ENCODE measurements at places on chromosomes 16 and 17.

DNA sequence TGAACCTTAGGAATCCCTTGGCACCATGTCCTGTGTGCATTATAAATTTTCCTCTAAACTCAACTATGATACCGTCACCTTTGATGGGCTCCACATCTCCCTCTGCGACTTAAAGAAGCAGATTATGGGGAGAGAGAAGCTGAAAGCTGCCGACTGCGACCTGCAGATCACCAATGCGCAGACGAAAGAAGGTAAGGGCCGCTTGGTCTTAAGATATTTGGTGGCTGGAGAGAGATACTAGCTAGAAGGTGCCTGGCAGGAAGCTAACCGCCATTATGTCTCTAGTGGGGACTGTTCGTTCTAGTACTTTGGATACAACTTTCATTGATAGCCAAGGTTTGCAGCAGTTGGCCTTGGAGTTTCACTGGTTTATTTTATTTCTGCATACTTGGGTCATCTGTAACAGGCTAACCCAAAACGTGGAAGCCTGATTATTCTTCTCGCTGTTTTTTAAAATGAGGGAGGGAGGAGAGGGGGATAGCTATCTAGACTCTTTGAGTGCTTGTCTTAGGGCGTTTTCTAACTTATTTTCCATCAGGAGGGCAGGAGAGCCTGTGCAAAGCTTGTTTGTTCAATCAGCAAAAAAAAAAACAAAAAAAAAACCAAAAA lies 1.3 kb downstream of the RBBP6 start:
- H3K4me3 ChIP-seq = peak overlapping the region; percentile 99
- no peaks in the 10 kb centered on the region for H3K36me3 ChIP-seq
- peaks cover 56% of the 10 kb centered on the region for H3K4me1 ChIP-seq
- H3K27ac ChIP-seq = peak overlapping the region; percentile 98

GRCh38 chr16:86383488-86384262 lies 126.7 kb upstream of the FOXF1 start:
- peaks cover 57% of the 10 kb centered on the region for H3K27me3 ChIP-seq
- no peak overlapping the region for H3K4me3 ChIP-seq
- DNase-seq = no peak
- H3K36me3 ChIP-seq = no peaks in the 10 kb centered on the region

GRCh38 chr16:86158688-86159360 lies 259.9 kb downstream of the IRF8 start:
- H3K4me3 ChIP-seq = no peak overlapping the region
- H3K4me1 ChIP-seq = peaks cover 12% of the 10 kb centered on the region
- H3K36me3 ChIP-seq = peaks cover 6% of the 10 kb centered on the region

- no peak overlapping the region for H3K4me3 ChIP-seq
- H3K27ac ChIP-seq = no peak overlapping the region
- no peak for DNase-seq
- H3K36me3 ChIP-seq = no peaks in the 10 kb centered on the region
- H3K4me1 ChIP-seq = no peaks in the 10 kb centered on the region
Measured at GRCh38 chr17:33096161-33096560, 104.5 kb downstream of the SPACA3 start.

DNA sequence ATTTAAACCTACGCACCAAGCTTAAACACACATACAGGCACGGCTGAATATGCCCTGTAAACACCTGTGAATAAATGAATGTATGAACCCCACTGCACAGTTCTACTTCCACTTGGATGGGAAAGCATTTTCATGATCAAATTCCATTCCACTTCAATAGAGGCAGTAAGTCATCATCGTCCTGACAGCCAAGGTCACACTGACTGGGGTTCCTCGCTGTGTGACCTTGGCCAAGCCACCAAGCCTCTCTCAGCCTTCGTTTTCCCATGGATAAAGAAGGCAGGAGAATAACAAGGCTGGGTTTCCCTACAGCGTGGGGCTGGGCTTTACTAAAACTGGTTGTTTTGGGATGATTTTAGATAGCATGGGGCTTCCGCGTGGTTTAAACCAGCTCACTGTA lies 82.8 kb downstream of the TBC1D16 start:
- DNase-seq = no peak
- peaks cover 37% of the 10 kb centered on the region for H3K4me1 ChIP-seq
- H3K4me3 ChIP-seq = no peak overlapping the region
- no peaks in the 10 kb centered on the region for H3K27me3 ChIP-seq
- H3K36me3 ChIP-seq = no peaks in the 10 kb centered on the region

- H3K36me3 ChIP-seq = no peaks in the 10 kb centered on the region
- no peak for DNase-seq
- peaks cover 7% of the 10 kb centered on the region for H3K4me1 ChIP-seq
- no peak overlapping the region for H3K27ac ChIP-seq
- H3K4me3 ChIP-seq = no peak overlapping the region
Measured at GRCh38 chr16:66509576-66509975, 40.3 kb downstream of the TK2 start.

DNA sequence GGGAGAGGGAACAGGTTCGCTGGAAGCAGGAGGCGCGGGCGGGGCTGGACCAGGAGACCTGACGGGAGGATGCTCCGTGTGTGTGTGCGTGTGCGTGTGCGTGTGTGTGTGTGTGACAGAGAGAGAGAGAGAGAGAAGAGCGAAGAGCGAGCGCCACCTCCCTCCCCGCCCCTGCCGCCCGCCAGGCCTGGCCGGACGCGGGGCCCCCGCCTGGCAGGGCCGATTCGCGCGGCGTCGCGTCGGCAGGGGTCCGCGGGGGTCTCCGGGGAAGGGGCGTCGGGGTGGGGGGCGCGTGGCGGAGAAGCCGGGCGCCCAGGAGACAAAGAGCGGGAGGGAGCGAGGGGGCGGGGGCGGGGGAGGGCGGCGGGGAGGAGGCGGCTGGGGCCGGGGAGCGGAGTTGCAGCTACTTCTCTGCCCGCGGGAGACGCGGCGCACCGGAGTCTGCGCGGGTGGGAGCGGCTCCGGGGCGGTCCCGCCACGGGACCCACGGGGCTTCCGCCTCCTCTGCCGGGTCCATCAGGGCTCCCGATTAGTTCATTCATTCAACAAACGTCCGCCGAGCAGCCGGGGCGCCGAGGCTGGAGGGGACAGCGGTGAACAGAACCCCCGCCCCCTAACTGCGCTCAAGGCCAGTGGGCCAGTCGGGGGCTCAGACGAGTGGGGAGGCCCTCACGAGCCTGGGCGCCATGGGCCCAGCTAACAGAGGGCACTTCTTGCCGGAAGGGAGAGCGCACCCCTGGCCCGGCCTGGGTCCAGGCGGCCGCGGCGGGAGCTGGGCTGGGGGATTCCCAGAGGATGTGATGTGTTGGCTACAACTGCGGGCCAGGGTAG lies at the start of gene SAMD14:
SAMD14 (minus strand) TSS at position 433 of the 831 bp plus-strand sequence. CDS start 5,201 bp downstream, outside the sequence.
- peaks cover 44% of the 10 kb centered on the region for H3K4me1 ChIP-seq
- no peaks in the 10 kb centered on the region for H3K36me3 ChIP-seq
- H3K27me3 ChIP-seq = peaks cover 5% of the 10 kb centered on the region
- DNase-seq = peak; percentile 36

GRCh38 chr17:17236295-17237025 lies 508 bp downstream of the FLCN start:
- H3K27me3 ChIP-seq = no peaks in the 10 kb centered on the region
- H3K27ac ChIP-seq = peak overlapping the region; percentile 99
- peaks cover 31% of the 10 kb centered on the region for H3K4me1 ChIP-seq
- DNase-seq = peak; percentile 6
- H3K36me3 ChIP-seq = peaks cover 7% of the 10 kb centered on the region

- no peak overlapping the region for H3K27ac ChIP-seq
- no peak overlapping the region for H3K4me3 ChIP-seq
- H3K4me1 ChIP-seq = no peaks in the 10 kb centered on the region
- H3K27me3 ChIP-seq = peaks cover 14% of the 10 kb centered on the region
Measured at GRCh38 chr16:87101903-87102302, 215.3 kb downstream of the C16orf95 start.

- H3K36me3 ChIP-seq = no peaks in the 10 kb centered on the region
- no peak overlapping the region for H3K4me3 ChIP-seq
- no peak for DNase-seq
- H3K27ac ChIP-seq = no peak overlapping the region
- H3K27me3 ChIP-seq = peaks cover 8% of the 10 kb centered on the region
- no peaks in the 10 kb centered on the region for H3K4me1 ChIP-seq
Measured at GRCh38 chr17:66397486-66397885, 95.1 kb downstream of the PRKCA start.

DNA sequence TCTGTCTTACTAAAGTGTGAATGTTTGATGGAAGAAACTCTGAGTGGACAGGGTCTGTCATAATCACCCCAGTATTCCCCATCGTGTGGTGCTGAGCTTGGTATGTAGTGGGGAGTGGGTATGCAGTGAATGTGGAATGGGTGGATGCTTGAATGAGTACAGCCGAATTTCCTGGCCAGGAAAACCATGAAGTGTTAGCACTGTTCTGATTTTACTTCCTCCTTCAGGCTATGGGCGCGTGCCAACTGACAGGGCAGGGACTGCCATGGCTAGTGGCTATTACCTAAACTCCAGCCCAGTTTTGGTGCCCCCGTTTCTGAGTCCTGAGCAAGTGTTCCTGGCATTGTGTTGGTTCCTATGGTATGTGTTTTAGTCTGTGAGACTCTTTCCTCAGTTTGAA lies 48.6 kb downstream of the PRKCA start:
- no peaks in the 10 kb centered on the region for H3K36me3 ChIP-seq
- DNase-seq = no peak
- H3K4me1 ChIP-seq = no peaks in the 10 kb centered on the region
- H3K27ac ChIP-seq = no peak overlapping the region
- peaks cover 13% of the 10 kb centered on the region for H3K27me3 ChIP-seq

GRCh38 chr17:77280304-77281121 lies 139.7 kb downstream of the SEC14L1 start:
- peaks cover 21% of the 10 kb centered on the region for H3K4me1 ChIP-seq
- no peak for DNase-seq
- H3K36me3 ChIP-seq = no peaks in the 10 kb centered on the region
- peak overlapping the region; percentile 76 for H3K4me3 ChIP-seq
- H3K27ac ChIP-seq = peak overlapping the region; percentile 15

DNA sequence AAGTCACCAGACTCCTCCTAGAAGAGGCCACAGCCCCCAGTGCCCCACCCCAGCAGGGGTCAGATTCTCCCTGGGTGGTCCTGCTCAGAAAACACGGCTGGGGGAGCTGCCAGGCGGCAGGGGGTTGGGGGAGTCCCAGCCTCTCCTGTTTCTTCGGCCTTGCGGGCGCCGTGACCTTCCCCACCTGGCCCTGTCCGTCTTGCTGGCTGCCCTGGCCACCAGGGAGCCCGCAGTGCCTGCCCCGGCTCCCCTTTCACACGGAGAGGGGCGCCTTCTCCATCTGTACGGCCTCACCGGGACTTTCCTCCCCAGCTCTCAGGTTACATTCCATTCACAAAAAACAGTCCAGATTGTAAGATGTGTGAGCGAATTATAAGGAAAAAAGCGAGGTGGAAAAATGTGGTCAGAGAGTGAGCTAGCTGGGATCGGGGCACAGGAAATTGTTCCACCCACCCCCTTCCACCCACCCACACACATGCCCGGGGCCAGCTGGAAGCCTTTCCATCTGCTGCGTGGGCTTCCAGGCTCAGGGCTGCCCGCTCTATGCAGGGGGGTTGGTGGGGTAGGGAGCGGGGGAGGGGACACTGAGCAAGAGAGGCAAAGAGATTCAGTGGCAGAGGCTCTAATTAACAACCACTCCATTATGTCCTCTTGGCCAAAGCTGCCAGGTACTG lies 14.6 kb upstream of the CIBAR2 start:
- H3K27me3 ChIP-seq = peaks cover 4% of the 10 kb centered on the region

DNA sequence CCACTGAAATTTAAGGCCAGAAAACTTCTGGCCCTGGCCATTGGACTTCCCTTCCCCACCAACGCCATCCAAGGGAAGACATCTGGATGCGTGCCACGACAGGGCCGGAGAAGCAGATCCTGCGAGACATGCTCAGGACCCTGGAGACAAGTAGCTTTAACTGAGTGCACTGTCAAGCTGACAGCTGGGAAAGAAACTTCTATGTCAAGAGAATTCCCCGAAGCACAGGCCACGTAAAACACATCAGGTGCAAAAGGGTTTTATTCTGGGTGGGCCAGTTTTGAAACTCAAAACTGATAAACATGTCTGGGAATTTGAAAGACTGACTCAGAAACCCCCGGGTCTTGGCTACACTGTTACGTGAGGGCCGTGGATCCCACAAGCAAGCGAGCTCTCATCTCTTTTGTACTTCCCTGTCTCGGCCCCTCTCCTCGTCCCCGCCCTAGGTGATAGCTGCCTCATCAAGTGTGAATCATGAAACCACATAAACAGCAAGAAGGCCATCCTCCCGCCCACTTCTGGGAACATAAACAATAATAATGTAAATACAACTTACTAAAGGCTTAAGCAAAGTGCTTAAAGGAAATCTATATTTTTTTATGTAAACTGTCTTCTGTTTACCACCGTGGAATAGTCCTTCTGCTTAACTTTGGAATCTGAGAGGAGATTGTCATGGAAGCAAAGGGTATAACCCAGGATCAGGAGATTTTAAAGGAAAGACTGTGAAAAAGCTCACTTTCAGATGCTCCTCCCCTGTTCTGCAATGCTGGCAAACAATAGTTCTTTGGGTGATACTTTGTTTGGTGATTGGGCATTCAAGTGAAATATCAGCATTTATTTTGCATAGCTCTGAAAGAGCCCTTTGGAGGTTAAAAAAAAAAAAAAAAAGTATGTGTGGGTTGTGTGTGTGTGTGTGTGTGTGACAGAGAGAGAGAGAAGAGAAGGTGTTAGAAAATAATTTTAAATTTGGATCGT lies 406.0 kb upstream of the MAF start:
- H3K27me3 ChIP-seq = peaks cover 5% of the 10 kb centered on the region
- no peak overlapping the region for H3K4me3 ChIP-seq
- H3K4me1 ChIP-seq = no peaks in the 10 kb centered on the region
- H3K27ac ChIP-seq = no peak overlapping the region
- H3K36me3 ChIP-seq = no peaks in the 10 kb centered on the region
- DNase-seq = no peak

DNA sequence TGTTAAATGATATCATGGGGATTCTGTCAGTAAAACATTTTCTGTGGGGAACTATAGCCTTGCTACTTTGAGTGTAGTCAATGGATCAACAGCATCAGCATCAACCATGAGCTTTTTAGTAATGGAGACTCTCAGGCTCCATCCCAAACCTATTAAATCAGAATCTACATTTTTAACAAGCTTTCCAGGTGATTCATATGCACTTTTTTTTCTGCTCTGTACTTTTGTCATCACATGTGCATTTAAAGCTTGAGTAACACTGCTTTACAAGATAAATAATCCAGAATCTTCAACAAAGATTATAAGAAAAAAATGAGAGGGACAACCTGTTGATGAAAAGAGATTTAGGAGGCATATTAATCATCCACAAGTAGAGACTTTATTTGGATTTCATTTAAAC lies 23.5 kb downstream of the NUP93 start:
- H3K4me1 ChIP-seq = peaks cover 4% of the 10 kb centered on the region
- DNase-seq = no peak
- peaks cover 28% of the 10 kb centered on the region for H3K36me3 ChIP-seq
- H3K4me3 ChIP-seq = no peak overlapping the region
- H3K27me3 ChIP-seq = no peaks in the 10 kb centered on the region

DNA sequence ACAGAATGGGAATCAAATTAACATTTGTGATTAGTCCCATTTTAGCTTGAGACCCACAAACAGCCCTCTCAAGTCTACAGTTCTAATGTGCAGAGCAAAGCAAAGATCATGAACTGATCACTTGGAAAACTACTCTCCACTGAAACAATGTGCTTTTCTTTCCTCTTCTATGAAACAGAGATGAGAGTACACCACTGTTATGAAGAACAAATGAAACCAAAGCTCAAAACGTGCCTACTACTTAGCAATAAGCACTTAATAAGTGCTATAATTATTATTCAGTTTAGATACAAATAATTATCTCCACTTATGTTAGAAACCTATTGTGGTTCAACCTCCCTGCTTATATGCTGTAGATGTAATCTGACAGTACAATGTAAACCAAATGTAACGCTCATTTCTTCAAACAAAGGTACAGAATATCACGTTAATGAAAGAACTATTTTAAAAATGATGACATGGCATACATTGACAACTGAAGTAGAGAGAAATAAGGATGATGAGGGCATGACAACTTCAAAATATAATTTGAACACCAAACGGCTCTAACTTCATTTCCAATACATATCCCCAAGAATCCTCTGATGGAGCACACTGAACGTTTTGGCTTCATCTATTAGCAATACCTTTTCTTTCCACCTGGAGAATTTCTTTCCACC lies 2.0 kb downstream of the VPS35 start:
- H3K27me3 ChIP-seq = no peaks in the 10 kb centered on the region
- DNase-seq = no peak
- peaks cover 42% of the 10 kb centered on the region for H3K4me1 ChIP-seq

Data from naive B cell (primary cell).